ENCODE measurements at places on chromosomes 3 and 15.
A peak's percentile ranks its signal among the peaks of the same experiment; 100 is the strongest.

- no peak for DNase-seq
These were observed 8.7 kb downstream of the PXYLP1 start for GRCh38 chr3:141240286-141240685.

DNA sequence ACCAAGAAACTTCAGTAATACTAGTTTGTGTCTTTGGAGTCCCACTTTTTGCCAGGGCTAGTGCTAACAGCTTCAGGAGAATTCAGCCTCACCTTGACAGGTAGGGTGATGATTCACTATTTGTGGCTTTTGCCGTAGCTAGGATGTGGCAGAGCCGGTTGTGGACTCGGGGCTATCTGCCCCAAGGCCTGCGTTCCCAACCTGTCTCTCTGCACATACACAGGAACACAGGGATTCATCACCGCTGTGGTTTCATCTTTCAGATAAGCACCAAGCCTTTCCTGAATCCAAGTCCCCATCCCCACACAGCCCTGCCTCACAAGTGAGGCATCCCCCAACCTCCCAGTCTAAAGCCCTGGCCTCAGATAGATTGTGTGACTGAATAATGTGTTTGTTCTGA is 45.2 kb upstream of the POLG start:
- DNase-seq, result no peak

- DNase-seq, result no peak
These were observed 229.2 kb upstream of the ZPLD1 start for GRCh38 chr3:102205647-102206046.

- no peak for DNase-seq
These were observed 3.3 kb downstream of the BNIP2 start for GRCh38 chr15:59685737-59686297.

DNA sequence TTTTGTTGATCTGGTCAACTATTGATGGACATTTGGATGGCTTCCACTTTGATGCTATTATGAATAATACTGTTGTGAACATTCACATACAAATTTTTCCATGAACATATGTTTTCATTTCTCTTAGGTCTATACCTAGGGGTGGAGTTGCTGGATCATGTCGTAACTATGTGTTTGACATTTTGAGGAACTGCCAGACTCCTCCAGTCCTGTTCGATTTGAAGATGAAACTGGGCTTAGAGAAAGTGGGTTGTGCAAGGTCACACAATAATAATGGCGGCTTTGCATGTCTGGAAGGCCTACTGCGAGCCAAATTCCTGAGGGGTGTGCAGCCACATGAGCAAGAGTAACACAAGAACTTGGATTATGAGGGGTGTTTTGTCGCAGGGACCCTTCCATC is 2.6 kb downstream of the TSEN2 start:
- no peak for DNase-seq

- no peak for DNase-seq
These were observed 254.5 kb upstream of the SOX2 start for GRCh38 chr3:181457190-181457589.

- DNase-seq, result no peak
These were observed 35.0 kb downstream of the ACAP2 start for GRCh38 chr3:195407531-195408409.

DNA sequence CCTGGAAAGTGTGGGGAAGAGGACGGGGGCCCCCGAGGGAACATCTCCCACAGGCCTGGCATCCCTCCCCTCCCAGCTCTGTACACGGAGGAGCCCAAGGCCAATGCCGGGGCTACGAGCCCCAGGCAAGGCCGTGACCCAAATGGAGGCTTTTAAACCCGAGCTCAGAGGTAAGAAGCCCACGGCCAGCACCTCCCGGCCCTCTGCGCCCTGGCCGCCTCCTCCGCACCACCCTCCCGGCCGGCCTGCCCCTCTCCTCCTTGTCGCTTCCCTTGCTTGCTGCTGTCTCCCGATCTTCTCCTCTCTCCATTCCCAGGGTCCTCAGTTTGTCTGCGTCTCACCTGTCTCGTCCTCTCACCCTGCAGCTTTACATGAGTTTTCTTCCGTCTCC is 1.3 kb downstream of the MUC4 start:
- DNase-seq, result no peak

- DNase-seq, result no peak
These were observed 191.1 kb downstream of the PLCH1 start for GRCh38 chr3:155553780-155554179.

- no peak for DNase-seq
These were observed 45.1 kb upstream of the RSL24D1 start for GRCh38 chr15:55241891-55242290.

GRCh38 chr3:49734752-49735151 is 11.0 kb upstream of the GMPPB start:
- DNase-seq, result no peak

DNA sequence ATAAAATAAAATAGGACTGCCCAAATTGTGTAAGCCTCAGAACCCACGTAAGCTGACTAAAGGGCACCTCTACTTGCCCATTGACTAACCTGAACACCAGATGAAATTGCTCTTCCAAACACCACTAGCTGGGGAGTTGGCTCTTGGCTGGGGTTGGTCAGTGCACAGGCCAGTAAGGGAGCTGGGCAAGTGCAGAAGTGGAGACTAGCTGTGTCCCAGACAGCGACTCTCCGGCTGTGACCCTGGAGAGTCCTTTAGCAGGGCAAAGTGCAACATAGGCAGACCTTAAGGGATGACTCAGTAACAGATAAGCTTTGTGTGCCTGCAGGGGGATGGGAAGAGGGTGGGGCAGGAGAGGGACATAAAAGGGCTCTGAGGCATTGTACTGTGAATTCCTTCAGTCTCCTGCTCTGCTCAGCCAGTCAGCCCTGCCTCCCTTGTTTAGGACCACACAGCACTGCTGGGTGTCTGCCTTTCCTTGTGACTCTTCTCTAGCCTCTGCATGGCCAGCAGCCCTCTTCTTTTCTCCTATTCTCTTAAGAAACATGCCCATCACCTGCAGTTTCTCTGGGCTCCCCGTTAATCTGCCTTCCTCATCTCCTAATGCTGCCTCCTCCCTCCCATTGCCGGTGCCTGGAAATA is 13.2 kb downstream of the NR1I2 start:
- DNase-seq, result peak; percentile 55

GRCh38 chr3:45795882-45796765 is at the start of gene SLC6A20:
SLC6A20 (minus strand) TSS chr3:45796536; CDS start chr3:45796419, 117 bp downstream.
- DNase-seq, result no peak

DNA sequence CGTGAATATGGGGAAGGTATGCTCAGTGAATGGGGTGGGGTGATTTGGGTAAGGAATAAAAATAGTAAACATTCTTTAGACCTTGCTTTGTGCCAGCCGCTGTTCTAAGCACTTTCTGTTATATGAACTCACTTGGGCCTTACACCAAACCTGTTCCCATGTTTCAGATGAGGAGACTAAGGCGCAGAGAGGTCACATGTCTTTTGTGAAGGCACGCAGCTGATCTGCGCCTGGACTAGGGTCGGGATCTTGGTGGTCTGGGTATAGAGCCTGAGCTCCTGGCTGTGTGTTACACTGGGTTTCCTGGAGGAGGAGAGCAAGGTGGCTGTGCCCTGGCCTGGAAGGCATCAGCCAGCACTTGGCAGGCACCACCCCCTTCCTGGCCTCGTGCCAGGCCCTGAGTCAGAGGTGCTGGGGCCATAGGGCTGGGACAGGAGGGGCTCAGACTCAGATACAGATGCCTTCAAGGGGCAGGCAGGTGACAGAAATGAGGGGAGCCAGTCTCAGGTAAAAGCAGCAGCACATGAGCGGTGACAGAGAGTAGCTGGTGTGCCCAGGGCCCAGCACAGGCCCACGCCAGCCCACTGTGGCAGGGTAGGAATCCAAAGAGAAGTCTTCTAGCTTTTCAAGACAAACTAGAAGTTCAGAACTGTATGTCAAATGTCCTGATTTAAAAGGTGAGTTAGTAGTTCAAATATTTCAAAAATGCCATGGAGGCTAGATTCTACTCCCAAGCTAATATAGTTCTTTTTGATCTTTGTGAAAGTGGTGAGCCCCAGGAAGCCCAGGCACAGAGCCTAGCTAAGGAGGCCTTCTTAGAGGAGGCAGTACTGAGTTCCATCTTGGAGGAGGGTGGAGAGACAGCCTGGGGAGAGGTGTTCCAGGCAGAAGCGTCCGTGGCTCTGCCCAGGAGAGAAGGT is 83.1 kb downstream of the DNAJB8 start:
- peak; percentile 93 for DNase-seq
